Naive B cell (primary cell): ENCODE measurements at places on chromosomes 1 and 21.
A peak's percentile ranks its signal among the peaks of the same experiment; 100 is the strongest.

DNA sequence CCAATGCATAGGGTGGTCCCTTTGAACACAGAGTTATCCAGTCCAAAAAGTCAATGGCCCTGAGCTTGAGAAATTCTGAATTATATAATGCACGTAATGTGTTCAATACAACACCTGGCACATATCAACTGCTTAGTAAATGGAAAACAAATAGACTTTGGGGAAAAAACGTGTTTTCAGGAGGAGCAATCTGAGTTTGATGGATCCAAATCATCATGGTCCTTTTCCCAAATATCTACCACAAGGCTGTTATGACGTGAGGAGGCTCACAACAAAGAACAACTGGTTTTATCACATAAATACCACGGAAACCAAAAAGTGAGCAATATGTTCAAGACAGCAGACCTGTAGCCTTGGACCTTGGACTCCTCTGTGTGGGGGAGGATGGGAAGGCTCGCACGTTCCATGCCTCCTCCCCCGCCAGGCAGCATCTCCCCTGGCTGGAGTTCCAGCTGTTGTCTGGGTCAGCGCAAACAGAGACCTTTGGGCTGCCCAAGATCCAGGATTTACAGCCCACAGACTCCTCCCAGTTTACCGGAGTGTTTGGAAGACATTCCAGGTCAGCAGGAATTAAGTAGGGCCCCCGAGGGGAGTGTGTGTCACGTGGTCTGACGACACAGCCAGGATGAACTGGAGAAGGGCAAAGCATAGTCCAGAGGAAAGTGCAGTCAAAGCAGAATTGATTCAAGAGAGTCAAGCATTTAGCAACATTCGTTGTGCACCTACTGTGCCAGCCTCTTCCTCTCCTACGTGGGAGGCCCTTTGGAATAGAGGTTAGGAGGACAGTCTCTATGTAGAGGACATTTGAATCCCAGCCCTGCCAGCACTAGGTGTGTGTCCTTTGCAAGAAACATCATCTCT is 32.2 kb upstream of the MED18 start:
- DNase-seq = no peak

DNA sequence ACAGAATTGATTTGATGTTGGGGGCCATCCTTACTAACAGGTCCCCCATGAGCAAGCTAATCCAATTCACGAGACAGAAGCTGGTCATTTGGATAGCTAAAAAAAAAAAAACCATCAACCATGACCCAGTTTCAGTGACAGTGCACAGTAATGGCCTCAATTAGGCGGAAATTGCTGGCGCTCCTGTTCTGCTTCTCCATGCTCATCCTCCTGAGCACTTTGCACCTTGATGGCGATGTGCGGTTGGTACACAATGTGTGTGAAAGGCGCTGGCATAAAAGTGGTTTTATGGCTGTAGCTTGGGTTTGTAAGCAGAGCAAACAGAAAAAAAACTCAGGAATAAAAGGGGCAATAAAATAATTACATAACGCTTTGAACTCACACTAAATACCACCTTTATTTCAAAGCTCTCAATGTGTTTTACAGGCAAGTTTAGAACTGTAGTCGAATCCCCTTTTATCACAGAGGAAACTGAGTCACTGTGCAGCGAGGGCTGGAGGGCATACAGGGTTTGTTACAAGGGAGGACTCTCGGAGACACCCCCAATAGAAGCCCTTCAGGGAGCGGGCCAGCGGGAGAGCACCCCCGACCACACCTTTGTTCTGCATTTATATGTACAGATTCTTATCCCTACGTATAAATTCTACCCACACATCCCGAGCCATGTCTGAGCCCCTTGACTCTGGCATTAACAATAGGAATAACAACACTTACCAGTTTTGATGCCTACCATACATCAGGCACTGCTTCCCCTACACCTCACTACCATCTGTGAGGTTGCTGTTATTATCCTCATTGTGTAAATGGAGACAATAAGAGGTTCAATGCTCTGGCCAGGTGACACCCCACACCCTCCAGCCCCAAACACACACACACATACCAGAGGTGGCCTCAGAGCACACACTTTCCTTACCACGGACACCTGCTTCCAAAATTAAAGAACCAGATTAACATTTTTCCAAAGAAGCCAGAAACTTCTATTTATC is 213.5 kb upstream of the IRF2BP2 start:
- DNase-seq = no peak

GRCh38 chr1:170355267-170355801 is 176.6 kb upstream of the GORAB start:
- no peak for DNase-seq

- no peak for DNase-seq
These were observed 14.1 kb upstream of the RNF223 start for GRCh38 chr1:1088029-1088800.

GRCh38 chr1:94527447-94528031 is 14.0 kb downstream of the F3 start:
- DNase-seq = no peak

GRCh38 chr21:45948576-45949141 is 32.9 kb upstream of the COL6A1 start:
- no peak for DNase-seq

DNA sequence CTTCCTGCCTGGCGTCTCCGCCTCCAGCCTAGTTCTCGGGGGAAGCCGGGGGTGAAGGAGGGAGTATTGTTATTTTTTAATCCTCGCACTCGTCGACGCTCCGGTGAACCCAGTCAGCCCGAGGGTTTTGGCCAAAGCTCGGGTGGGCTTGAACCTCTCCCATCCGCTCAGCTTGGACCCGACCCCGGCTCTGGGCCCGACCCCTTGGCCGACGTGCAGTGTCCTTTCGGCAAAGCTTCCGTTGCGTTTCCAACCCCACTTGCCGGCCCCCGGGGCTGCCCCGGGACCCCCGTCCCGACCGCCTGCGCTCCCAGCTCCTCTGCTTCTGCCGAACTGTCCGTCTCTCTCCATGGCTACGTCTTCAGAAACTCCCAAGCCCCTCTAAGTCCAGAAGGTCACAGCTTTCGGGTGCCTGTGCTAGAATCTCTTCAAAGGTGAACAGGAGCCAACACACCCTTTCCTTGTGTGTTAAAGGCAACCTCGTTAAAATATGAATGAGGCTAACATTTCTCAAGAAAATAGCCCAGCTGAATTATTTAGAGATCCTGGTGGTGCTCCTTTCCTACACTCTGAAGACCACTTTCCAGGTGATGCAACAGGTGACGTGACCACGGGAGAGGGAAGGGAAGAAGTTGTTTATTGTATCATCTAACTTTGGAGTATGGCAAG is 647 bp downstream of the DESI2 start:
- no peak for DNase-seq

DNA sequence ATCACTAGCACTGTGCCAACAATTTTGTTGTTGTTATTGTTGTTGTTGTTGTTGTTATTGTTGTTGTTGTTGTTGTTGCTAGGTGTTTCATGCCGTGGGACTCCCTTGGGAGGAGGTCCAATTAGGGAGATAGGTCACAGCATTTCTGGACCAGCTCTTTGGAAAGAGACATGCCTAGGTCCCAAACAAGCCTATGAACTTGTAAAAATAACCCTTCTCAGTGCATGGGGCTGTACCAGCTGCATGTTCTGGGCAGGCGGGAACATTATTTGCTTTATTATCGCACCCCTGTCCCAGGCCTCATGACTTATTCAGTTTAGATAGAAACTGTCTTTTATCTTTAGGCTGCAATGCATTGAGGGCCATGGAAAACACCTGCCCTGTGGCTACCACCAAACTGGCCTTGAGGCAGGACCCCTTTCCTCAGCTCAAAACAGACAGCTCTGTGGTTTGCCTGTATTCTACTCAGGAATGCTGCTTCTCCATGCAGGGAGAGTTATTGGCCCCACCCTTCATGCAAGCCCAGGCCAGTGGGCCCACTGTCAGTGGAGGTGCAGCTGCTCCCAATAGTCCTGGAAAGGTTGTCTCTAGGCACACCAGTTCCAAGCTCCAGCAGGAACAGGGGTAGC is 386.5 kb upstream of the BRINP3 start:
- no peak for DNase-seq

DNA sequence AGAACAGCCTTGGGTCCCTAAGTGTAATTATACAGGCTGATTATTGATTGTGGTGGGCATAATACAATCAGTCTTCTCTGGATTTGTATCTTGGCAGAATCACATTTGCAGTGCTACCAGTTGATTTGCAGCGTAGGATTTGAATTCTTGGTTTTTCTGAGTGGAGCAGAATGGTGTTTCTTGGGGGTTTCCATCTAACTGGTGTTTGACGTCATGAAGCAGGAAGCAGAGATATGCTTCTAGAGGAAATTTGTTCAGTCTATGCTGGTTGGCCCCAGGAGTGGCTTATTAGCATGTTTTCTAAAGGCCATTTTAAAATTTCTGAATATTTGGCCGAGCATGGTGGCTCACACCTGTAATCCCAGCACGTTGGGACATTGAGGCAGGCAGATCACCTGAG is 3.4 kb downstream of the CTTNBP2NL start:
- peak; percentile 40 for DNase-seq

DNA sequence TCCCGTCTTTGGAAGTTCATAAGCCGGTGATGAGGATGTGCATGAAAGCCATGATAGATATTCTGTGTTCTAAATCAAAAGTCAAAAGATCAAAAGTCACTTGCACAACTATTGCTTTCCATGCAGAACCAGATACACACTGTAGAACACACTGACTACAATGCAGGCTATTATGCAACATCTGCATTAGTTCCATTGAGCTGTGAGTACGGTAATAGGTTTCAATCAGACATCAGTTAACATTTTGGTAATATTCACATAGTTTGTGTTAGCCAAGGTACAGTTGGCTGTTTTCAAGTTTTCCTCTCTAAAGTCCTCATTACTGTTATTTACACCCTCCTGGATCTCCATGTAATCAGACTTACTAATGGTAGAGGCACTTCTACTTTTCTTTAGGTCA is 3.1 kb downstream of the KCNA2 start:
- DNase-seq = no peak

DNA sequence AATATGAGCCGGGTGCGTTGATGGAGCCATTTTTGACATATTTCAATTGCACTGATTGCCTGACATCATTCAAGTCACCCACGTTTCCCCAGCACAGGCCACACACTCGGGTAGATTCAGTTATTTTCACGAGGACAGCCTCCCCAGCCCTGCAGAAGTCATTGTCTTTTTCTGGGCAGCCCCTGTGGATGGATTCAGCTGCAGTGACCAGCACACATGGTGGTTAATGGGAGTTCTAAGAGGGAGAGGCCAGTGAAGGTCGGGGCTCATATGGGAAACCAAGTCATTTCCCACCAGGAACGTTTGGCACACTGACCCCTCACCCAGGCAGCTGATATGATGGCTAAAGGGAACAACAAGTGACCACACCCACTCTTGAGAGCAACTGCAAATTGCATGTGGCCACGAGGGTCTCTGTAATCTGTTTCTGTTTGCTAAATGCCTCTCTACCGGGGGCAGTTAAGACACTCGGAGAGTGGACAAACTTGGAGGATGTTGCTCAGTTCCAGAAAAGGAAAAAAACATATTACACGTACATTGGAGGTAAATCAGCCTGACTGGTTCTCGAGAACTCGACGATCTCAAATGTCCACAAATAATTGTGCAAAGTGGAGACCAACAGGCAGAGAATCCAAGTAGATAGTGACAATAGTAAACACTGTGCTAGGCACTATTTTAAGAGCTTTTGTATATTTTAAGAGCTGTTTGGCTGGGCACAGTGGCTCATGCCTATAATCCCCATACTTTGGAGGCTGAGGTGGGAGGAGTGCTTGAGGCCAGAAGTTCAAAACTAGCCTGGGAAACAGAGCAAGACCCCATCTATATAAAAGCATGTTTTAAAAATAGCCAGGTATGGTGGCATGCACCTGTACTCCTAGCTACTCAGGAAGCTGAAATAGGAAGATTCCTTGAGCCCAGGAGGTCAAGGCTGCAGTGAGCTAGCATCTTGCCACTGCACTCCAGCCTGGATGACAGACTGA is 167.2 kb upstream of the IRF2BP2 start:
- no peak for DNase-seq

GRCh38 chr1:236489710-236490377 is 33.9 kb upstream of the LGALS8 start:
- DNase-seq = peak; percentile 24

DNA sequence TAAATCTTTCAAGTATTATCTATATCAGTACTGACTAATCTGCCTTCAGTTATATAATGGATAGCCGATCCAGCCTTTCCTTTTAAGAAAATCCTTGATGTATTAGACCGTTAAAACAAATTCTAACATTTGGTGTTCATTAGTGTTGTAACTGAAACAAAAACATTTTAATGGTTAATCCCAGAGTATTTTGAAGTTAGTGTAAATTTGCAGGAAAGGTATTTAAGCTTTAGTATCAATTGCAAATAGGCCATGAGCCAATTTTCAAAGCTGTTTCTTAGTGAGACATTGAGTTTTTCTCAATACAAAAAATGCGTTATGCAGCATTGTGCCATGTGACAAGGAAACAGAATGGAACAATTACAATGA is 29.6 kb downstream of the DISP1 start:
- DNase-seq = no peak

DNA sequence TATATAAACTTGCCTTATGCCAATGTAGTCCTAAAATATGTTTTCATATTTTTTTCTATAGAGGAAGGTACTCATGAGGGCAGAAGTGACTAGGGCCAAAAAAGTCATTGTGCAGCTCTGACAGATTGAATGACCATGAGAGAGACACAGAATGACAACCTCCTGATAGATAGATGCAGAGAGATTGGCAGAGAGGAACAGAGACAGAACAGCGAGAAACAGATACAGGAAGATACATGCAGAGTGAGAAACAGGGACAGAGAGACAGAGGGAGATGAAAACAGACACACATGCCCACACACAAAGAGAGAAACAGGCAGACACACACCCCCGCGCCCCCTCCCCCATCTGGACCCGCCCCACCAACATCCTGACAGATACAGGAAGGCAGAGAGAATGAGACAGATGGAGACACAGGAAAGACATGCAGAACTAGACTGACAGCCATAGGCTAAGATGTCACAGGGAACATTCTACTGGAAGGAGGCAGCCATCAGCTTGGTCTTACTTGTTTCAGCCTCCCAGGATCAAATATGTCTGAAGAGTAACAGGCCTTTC is 211.1 kb downstream of the ST6GALNAC3 start:
- no peak for DNase-seq

DNA sequence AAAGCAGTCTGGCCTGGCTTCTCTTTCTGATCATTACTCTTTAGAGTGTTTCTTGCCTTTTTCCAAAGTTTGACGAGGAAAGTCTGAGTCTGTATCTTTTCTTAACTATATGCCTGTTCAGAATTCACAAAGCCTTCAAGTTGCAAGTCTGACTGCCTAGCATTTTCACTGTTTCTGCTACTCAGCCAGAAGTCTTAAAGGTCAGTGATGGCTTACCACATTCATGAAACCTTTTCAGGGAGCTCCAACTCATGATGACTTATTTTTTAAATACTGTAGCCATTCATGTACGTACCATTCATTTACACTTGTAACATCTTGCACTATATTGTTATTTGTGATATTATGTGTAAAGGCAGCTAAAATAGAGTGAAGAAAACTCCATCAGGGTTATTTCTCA is 58.2 kb downstream of the TNFSF4 start:
- DNase-seq = no peak

GRCh38 chr1:158520021-158520420 is 34.2 kb downstream of the OR6Y1 start:
- DNase-seq = no peak
